Activated CD4-positive, alpha-beta T cell treated with anti-CD3 and anti-CD28 coated beads for 24 hours (primary cell): ENCODE measurements at places on chromosomes 2 and 18.

GRCh38 chr2:100197631-100198153 lies 55.3 kb upstream of the AFF3 start:
- no peak for DNase-seq

DNA sequence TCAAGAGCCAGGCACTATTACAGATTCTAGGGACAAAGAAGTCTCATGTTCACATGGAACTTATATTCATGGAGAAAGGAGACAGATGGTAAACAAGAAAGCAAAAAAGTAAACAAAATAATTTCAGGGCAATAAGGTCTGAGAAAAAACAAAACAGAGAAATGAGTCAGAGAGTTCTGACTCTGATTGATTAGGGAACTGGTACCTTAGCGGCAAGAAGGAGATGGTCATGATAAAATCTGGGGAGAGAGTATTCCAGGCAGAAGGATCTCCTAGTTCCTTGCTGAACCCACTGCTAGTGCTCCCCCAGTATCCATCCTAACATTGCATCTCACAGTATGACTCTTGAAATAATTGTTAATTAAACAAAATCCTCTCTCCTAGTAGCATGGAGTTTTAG lies 161.8 kb upstream of the KLF7 start:
- no peak for DNase-seq

- DNase-seq: no peak
Measured at GRCh38 chr2:132522901-132523300, 106.3 kb downstream of the GPR39 start.

GRCh38 chr18:44802508-44802907 lies 121.8 kb downstream of the SETBP1 start:
- no peak for DNase-seq

- DNase-seq: peak; percentile 25
Measured at GRCh38 chr2:47907039-47907781, 912 bp upstream of the FBXO11 start.

DNA sequence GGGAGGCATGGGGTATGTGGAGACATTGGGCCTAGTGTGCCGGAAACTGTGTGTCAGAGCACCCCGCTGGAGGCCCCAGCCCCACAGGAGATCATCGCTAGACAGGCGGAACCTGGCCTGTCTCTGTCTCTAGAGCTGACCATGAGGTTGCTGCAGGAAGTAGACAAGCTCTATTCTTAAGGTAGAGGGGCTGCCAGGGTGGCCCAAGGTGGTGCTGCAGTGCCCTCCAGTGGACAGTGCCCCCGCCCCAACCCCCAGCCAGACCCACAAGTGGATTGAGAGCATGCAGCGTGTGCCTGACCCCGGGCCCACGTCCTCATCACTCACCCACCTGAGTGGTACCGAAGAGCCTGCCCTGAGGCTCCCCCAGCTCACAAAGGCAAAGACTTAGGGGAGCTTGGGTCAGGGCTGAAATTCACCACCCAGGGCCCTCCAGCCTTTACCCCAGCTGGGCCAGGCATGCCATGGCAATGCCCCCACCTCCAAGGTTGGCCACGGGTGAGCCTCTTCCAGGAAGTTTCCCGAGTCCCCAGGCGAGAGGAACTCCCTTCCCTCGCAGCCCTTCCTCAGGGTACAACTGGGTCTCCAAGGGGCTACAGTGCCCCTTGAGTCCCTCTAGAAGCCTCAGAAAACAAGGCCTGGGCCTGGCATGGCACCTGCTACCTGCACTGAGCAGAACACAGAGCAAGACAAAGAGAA lies 155.0 kb downstream of the TTC32 start:
- no peak for DNase-seq

DNA sequence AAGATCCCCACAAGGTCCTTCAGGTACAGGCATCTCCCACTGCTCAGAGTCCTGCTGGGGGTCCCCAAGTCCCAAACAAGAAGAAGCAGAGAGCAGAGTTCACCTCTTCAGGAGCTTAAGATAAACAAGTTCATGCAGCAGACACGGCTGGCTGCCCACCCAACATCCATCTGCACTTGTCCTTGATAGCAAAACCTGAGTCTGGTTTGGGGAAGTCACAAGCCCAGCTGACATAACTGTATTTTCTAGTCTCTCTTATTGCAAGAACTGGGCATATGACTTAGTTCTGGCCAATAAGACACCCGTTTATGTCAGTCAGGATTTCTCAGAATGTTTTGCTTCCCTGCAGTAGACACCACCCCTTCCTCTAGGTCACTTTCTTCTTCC lies 31.8 kb downstream of the AFF3 start:
- no peak for DNase-seq

GRCh38 chr18:44918142-44918476 lies 237.4 kb downstream of the SETBP1 start:
- DNase-seq: no peak

DNA sequence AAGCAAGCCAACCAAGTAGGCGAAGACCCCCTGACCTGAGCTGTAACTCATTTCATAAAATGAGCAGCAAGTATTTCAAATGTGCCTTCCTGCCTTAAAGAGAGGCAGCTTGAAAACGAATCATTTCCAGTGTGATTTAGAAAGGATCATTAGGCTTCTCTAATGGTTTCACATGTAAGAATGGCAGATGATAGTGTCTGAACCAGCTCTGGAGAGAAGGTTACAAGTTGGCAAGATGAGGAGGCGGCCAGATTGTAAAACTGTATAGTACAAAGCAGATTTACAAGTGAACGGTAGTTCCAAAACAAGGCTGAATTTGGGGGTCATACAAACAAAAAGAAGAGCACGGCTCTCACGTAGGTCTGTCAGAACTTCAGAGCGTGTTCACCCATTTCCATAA lies 132.4 kb downstream of the ZNF516 start:
- no peak for DNase-seq

DNA sequence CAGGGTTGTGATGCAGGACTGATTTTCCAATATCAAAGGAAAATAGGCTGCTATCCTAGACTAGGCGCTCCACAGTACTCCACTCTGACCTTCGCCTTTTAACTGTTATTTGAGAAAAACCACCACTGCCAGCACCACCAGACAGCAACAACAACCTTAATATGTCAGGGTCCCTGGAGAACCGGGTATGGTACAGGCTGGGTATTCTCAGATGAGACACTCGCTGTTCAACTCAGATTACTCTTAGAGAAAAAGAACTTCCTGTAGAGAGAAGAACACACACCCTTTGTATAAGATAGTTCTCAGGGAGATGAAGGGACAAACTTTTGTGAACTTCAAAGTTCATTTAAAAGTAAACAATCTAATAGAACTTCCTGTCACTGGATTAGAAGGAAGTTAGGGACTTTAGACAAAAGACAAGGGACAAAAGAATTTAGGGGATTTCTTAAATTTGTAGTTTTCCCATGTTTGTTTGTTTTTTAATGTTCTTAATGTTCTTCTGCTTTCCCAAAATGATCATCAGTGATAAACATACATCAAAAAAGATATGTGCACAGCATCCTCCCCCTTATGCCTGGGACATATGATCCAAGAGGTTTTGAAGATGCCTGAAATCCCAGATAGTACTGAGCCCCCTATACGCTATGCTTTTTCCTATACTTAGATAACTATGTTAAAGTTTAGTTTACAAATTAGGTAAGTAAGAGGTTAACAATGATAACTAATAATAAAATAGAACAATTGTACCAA lies 41.3 kb upstream of the PPP1R1C start:
- DNase-seq: no peak

GRCh38 chr2:83058683-83059082 lies 1400.4 kb downstream of the SUCLG1 start:
- no peak for DNase-seq

DNA sequence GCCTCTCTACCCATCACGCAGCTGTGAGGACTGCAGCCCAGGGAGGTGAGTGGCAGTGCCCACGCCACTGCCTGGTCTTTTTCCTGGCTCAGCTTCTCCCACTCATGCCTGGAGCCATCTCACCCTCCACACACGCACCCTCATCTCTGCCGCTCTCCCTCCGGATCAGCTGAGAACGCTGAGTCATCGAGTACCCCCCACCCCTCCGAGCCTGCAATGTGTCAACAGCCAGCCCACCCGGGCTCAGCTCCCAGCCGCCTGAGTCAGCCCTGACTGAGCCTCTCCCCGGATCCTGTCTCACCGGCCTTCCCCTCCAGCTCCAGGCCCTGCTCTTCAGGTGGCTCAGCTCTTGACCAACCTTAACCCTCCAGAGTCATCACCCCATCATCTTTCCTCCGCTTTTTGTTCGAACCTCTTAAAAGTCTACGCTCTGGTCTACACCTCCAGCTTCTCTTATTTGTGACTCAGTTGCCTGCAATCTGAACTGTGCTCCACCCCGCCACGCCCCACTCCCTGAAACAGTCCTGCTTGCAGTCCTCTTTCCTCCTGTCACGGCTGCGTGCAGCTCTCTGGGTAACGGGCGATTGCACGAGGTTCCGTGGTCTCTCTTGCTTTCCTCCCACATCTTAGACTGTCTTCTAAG lies 94.4 kb upstream of the ASAP2 start:
- no peak for DNase-seq

GRCh38 chr2:220779931-220780330 lies 792.2 kb downstream of the EPHA4 start:
- DNase-seq: no peak

- no peak for DNase-seq
Measured at GRCh38 chr2:58845011-58845410, 603.9 kb upstream of the FANCL start.

GRCh38 chr2:20696366-20696765 lies 29.4 kb downstream of the GDF7 start:
- no peak for DNase-seq

DNA sequence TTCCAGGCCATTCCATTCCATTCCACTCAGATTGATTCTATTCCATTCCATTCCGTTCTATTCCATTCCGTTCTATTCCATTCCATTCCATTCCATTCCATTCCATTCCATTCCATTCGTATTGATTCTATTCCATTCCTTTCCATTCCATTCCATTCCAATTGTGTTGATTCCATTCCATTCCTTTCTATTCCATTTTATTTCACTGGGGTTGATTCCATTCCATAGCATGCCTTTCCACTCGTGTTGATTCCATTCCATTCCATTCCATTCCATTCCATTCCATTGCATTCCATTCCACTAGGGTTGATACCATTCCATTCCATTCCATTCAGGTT lies 1142.3 kb downstream of the RPIA start:
- DNase-seq: no peak

DNA sequence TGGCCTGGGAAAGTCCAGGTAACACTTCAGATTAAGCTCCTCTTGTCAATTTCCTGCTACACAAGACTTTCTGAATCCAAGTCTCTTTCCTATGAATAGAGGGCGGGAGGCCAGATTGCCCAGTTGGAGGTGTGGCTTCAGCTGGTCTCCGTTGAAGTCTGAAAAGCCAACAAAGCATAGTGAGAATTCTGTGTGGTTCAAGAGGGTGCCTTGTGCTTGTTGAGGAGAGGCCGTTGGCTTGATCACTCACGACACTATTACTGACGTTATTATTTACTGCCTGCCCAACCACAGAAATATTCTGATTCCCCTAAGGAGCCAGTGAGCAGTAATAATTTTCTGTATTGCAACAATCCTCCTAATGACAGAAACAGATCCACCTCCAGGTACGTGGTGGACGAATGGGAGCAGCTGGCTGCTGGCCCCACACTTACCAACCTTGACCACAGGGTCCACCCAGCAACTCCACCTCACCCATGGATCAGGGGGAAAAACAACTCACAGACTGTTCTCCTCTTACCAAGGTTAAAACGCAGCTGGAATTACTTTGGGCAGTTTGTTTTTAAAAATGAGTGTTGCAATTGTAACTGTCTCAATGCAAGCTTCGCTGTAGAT lies 21.9 kb downstream of the NRP2 start:
- DNase-seq: no peak

GRCh38 chr2:233093721-233094120 lies 33.6 kb downstream of the INPP5D start:
- DNase-seq: no peak

- DNase-seq: no peak
Measured at GRCh38 chr2:46847726-46848412, 67.7 kb downstream of the MCFD2 start.

DNA sequence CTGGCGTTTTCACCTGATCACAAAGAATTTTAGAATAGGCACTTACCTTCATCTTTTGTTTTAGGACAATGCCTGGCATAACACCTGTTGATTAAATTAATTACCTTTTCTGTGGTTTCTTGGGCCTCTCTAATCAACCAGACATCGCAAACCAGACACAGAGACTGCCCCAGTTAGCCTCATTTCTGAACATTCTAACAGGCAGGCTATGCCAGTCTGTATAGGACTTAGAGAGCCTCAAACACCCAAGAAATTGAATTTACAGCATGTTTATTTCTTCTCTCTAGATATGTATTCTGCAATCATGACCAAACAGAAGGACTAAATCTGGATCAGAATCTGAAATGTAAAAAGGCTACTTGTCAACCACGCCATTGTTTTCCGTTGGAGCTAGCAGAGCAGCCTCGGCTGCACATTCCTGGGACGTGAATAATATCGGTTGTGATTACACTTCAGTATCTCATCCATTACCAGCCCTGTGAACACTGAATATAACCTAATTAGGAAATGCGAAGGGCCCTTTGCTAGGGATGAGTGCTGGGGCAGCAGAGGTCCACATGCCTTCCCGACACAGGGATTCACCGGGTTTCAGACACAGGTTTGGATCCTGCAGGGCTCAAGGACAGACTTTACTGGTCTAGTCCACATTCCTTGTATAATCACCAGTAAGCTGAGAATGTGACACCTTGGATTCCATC lies 17.5 kb upstream of the CDC42EP3 start:
- no peak for DNase-seq

- DNase-seq: no peak
Measured at GRCh38 chr2:676647-677055, 555 bp downstream of the TMEM18 start.

- DNase-seq: no peak
Measured at GRCh38 chr2:26000561-26001082, 18.3 kb upstream of the KIF3C start.

GRCh38 chr2:101399021-101399799 lies 11.9 kb upstream of the CREG2 start:
- DNase-seq: no peak
